CD8-positive, alpha-beta memory T cell (primary cell): ENCODE measurements at places on chromosomes 3 and 15. TPM values are rescaled to one million over a fixed set of nuclear protein-coding genes. Genes with fewer than 3 reads are reported as not detected.

FEZF2 gene
- polyA plus RNA-seq: not detected

- no peak for DNase-seq
Measured at GRCh38 chr3:56253941-56254665, 214.2 kb downstream of the ERC2 start.

- DNase-seq: no peak
Measured at GRCh38 chr15:69666441-69666882, 213.8 kb downstream of the RPLP1 start.

GABRA5 gene
- polyA plus RNA-seq: not detected

DNA sequence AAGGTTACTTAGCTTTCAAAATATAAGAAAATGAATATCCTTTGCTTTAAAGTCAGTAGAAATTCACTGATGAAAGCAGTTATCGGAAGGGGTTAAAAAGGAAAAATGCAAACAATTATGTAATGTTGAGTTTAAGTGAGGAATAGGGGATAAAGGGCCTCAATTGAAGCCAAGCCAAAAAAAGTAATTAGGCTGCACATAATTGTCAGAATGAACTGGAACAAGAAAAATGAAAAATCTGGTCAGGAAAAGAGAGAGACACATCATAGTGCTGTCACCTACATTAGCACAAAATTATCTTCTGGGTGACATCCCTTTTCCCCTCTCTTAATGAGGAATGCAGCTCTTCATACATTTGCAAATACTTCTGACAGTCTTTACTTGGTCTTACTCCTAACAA lies 48.8 kb upstream of the PIK3R4 start:
- no peak for DNase-seq

- DNase-seq: no peak
Measured at GRCh38 chr3:45781271-45781670, 15.1 kb downstream of the SLC6A20 start.
